ENCODE measurements at places on chromosomes 5 and 9.

DNA sequence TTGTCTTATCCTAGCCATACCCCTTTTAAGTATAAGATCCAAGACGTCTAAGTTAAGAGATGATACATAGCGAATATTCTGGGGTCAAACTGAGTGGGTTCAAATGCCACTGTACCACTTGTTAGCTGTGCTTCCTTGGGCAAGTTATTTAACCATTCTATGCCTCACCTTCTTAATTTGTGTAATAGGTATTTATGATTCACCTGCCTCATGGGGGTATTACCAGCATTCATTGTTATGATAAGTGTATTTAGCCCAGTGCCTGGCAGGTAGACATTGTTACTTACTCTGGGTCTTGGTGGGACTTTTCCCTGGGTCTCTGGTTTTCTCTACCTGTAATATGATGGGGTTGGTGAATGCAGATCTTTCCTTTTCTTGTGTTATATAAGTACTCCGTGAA lies 3.8 kb downstream of the LARP1 start:
- DNase-seq: no peak

DNA sequence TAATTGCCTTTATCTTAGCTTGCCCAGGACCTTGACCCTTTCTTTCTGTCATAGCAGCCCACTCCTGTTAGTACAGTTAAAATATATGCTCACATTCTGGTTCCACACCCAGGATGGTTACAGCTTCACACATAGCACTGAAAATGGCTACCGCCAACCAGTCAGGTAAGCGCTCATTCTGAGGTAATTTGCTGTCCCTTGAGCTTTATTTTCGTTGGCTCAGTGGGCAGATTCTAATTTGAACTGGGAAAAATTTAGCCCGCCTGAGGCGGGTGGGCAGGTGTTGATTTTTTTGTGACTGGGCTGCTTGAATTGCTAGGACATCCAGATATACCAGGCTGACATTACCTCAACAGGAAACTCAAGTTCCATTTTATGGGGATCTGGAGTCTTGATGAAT lies 137.5 kb downstream of the KCTD16 start:
- no peak for DNase-seq

GRCh38 chr9:93807166-93808074 lies 147.7 kb downstream of the BARX1 start:
- no peak for DNase-seq

DNA sequence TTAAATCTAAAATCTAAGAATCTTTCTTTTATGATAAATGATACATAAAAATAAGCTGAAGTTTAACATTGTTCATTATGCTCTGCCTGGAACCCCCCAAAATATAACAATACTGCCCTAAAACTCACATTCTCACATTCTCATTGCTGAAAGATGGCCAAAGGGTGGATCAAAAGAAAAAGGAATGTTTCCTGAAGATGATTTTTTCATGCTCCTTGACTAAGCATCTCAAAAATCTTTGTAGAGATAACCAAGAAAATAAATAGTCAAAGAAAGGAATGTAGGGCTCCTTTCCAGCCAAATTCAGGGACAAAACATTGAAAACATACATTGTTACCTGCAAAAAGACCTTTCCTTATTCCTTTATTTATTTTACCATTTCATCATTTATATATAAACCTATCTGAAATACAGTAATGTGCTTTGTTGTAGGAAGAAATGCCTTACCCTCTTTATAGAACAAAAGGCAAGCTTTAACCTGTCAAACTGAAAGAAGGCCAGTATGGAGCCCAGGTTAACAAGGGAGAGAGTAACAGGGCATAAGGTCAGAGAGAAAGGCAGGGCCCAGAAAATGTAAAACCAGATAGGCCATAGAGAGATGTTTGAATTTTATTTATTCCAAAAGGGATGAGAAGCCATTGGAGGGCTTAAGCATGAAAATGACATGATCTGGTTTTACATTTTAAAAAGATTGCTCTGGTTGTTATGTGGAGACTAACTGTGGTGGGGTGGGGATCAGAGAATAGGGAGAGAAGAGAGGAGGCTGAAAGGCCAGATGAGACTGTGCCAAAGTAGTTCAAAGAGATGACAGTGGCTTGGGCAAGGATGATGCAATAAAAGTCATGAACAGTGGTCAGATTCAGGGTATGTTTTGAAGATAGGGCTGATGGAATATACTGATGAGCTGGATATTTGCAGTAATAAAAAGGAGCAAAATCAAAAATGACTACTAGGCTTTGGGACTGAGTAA lies 37.3 kb upstream of the CDK5RAP2 start:
- DNase-seq: no peak

GRCh38 chr5:16776611-16777251 lies 159.4 kb downstream of the MYO10 start:
- no peak for DNase-seq

GRCh38 chr5:110842948-110843347 lies 104.1 kb downstream of the SLC25A46 start:
- no peak for DNase-seq

DNA sequence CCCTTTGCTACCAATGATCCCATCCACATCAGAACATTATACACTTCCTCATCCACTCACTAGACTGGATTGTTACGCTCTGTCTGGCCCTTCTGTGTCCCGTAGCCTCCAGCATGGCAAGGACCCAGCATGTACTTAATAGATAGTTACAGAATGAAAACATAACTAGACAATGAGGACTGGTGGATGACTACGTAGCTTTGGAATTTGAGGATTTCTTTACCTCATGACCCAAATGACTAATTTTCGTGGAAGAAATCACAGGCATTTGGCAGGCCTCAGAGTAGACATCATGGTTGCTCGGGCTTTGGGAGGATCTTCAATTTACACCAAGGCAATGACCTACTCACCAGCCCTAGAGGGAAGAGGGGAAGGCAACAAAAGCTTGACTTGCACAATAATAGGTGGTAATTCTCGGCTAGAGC lies 299.8 kb downstream of the TLE1 start:
- peak; percentile 86 for DNase-seq

- DNase-seq: no peak
Observed at GRCh38 chr5:20158006-20158405, 170.0 kb upstream of the CDH18 start.

- DNase-seq: no peak
Observed at GRCh38 chr5:133751846-133752245, 139.5 kb upstream of the FSTL4 start.

- DNase-seq: peak; percentile 20
Observed at GRCh38 chr5:115842089-115842935, 577 bp downstream of the AP3S1 start.

DNA sequence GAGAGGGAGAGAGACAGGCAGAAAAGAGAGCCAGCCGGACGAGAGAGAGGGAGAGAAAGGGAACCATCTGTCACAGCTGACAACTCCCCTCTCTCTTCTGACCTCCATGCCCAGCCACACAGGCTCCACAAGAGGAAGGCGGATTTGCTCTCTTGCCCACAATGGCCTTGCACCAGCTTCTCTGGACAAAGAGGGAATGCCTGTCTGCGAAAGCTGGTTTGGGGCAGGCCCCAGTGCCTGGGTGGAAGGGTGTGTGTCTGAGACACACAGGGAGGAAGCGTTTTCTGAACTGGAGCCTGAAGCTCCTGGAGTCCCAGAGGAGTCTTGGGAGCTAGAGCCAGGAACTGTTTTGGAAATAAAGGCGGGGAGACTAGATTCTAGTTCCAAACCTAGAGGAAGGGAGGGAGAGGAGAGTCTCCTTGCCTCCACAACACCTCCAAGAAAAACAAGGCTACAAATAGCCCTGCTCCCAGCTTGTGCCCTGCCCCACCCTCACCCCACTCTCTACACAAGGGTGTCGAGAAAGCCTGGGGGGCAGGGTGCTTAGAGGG lies 12.5 kb downstream of the C1QTNF2 start:
- DNase-seq: no peak

DNA sequence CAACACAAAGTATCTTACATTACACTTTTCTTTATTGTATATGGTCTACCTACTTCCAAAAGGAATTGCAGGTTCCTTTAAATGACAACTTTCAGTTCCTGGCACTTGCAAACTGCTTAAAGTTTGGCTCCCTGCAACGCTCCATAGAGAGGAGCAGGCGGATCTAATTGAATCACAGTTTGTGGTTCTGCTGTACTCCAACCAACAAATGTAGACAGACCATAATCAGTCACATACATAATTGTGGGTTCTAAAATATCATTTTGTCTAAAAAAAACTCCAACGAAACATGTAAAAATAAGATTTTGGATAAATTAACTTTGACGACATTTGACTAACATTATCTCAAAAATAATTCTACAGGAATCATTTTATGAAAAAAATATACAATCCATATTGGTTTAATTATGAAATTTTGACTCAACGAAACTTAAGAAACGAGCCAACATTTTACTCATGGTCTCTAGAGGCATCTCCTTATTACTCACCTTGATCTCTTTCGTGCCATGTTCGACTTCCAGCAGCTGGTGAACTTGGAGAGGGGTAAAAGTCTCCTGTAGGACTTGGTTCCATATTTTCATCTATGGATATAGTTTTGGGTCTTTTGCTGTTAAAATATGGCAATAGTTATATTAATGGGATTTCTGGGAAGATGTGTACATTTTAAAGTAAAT lies 167.6 kb downstream of the NFIB start:
- DNase-seq: peak; percentile 41

DNA sequence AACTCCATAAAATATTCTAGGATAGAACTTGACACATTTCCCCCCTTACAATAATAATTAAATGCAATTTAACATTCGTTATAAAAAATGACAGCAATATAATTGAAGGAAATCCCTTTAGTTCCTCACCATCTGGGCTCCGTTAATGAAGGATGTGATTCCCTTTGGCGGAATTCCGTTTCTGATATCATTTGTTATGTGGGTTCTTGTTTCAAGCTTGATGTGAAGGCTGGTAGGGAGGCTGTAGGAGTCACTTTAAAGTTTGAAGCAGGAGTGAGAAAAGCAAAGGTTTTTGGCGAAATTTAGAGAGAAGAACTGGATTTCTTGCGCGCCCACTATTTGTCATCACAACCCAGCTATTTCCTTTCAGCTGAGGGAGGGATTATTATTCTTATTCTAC lies 4.0 kb downstream of the RGS7BP start:
- DNase-seq: no peak

DNA sequence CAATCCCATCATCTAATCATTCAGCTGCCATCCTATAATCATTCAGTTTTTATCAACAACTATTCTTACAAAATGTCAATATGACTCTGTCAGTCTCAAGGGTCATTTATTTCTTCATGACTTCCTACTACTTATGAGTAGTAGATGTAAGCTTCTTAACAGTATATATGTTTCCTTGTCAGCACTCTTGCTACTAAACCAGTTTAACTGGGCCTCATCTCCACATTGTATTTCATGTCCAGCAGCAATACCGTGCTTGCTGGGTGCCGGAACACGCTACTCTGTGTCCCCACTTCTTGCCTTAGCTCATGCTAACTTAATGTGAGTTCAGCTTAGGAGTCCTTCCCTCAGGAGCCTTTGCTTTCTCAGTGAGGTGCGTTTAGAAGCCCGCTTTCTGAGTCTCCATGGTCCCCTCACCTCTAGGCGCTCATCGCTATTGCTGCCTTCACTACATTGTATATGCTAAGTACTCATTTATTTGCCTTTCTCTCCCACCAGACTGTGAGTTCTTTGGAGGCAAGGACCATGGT lies 32.9 kb downstream of the ELL2 start:
- DNase-seq: no peak

- no peak for DNase-seq
Observed at GRCh38 chr5:152097128-152097527, 172.5 kb upstream of the GLRA1 start.

DNA sequence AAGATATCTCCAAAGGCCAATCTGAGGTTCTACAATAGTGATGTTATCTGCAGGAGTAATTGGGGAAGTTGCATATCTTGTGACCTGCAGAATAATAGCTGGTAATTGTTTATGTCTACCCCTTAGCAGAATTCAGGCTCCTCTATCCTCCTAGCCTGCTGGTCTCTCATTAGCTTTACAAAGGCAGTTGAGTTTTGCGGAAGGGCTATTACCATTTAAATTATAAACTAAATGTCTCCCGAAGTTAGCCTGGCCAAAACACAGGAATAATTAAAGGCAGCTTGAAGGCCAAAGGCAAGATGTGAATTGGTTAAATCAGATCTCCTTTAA lies 168.7 kb downstream of the TTC39B start:
- no peak for DNase-seq

DNA sequence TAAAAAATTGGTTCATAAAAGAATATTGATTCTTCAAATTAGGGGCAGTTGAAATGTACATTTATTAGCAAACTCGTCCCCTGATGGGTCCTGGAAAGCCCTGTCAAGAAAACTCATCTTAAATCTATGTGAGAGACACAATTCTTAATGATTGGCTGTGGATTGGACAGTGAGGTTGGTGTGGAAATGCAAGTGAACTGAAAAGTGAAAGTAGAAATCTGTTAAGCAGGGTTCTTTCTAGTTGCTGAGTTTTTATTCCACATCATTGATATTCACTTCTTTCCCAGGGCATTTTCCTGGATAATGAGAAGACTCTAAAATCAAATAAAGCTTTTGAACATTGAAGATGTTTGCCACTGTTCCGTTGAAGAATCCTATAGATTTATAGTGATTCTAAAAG lies 292.4 kb downstream of the MAST4 start:
- no peak for DNase-seq

DNA sequence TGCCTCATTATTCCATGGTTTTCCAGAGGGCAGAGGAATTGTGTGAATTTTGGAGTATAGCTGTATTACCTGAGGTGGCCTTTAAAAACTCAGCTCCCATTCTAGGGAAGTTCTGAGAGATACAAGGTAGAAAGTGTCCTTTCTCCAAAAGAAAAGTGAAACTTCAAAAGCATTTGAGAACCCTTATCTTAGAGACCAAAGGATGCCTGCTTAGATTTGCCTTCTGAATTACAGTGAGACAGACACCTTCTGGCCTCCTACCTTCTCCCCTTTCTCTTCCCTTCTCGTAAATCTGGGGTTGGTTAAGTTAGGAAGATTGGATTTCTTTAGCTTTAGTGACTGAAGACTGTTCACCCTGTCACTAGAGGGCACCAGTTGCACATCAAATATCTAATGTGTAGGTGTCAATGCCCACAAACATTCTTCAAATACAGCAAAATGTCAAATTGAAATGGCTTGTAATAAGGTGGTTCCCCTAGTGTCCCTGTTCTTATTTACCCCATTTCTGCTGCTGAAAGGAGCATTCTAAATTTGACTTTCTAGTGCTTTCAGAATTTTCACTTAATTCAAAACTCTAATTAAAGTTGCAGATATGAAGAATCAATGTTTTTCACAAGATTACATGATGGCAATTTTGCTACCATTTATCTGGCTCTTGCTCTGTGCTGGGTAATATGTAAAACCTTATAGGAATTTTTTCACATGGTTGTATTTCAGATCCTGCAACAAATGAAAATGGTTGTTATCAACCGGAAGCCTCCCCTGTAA lies 46.7 kb downstream of the PRRC1 start:
- peak; percentile 40 for DNase-seq

DNA sequence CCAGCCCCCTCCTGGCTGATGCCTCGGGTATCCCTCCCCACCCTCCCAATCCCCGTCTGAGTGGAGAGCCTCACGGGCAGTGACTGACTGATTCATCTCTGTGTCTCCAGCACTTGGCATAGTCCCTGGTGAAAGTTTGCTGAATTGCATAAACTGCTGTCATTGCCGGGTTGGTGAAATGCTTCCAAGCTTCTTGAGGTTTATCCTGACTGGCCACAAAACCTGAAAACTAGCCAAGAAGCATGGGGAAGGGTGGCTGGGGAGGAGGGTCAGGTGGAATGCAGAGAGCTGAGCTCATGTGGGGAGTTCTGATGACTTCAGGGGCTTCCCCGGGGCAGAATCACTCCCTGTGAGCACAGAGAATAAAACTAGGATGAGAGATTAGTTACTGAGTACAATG lies 56.9 kb upstream of the GGTA1 start:
- DNase-seq: peak; percentile 99
